ENCODE measurements at places on chromosomes 1 and 21.

- DNase-seq: peak; percentile 54
Measured at GRCh38 chr1:40183055-40183710, 22.0 kb downstream of the RLF start.

DNA sequence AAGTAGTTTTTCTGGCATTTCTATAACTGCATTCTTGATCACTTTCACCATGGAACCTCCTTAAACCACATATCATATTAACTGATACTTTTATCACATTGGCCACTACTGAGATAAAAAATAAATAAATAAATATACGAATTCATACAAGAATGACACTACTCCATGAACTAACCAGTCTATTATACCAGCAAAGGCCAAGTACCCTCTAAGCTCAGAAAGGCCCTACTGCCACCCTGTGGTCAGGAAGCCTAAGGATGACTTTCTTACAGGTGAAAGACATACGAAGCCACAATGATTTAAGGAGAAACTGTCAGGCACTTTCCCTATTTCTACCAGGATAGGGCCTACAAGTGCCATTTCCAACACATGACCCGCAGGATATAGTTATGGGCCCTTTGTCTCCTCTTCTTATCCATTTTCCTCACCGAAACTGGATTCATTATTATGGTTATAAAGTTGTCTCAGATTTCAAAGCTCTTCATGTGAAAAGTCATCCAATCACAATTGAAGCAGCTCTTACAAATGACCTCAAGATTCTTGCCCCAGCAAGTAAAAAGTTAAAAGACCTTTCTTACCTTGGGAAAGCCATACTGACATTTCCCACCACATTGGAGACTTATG, 23.9 kb downstream of the DNAJC8 start:
- peak; percentile 61 for DNase-seq

- no peak for DNase-seq
Measured at GRCh38 chr1:20279509-20279908, 11.2 kb upstream of the VWA5B1 start.

- no peak for DNase-seq
Measured at GRCh38 chr21:37372951-37373350, 6.4 kb downstream of the DYRK1A start.

GRCh38 chr1:229920683-229921082, 146.4 kb upstream of the GALNT2 start:
- no peak for DNase-seq

DNA sequence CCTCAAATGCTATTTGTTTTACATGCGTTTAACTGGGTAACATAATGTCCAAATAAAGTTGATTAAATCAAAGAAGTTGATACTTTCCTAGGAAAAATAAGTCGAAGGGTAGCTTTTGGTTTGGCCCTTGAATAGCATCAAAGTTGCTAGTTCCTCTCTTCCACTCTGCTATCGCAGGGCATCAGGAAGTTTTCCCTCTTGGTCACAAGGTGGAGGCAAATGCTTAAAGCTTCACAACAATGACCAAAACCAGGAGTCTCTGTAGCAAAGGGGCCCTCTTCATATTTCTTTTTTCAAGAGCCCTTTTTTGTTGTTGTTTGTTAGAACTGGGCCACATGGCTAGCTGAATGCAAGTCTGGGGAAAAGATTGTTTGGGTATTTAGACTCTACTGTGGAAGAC, 668.4 kb downstream of the KCNT2 start:
- DNase-seq: no peak

DNA sequence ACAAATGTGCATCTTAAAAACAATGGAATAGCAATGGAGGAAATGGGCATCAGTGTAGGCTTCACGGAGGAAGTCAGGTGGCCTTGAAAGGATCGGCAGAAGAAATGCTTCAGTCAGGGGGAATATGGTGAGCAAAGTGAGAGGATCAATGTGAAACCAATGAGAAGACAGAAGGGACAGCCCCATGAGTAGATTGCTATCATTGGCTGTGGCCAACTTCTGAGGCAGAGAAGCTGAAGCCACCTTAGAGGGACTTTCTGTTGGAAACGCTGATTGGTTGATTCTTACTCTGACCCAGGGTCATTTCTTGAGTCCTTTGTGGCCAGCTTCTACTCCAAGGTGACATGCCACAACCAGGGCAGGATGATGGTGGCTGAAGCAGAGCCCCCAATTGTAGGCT, 130.7 kb upstream of the ZNF648 start:
- no peak for DNase-seq

DNA sequence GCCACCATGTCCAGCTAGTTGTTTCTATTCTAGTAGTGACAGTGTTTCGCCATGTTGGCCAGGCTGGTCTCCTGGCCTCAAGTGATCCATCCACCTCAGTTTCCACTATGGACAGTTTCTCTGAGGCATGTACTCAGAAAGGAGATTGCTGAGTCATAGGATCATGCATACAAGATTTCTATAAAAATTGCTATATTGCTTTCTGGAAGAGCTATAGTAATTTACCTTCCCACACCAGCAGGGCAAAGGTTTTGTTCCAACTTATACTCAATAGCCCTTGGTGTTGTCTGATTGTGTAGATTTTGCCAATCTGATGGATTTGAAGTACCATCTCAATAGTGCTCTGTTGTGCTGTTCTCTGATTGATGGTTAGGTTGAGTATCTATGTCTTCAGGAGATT, 15.6 kb upstream of the ATP1A1 start:
- DNase-seq: no peak

GRCh38 chr1:203033287-203033686, 7.0 kb downstream of the PPFIA4 start:
- no peak for DNase-seq

DNA sequence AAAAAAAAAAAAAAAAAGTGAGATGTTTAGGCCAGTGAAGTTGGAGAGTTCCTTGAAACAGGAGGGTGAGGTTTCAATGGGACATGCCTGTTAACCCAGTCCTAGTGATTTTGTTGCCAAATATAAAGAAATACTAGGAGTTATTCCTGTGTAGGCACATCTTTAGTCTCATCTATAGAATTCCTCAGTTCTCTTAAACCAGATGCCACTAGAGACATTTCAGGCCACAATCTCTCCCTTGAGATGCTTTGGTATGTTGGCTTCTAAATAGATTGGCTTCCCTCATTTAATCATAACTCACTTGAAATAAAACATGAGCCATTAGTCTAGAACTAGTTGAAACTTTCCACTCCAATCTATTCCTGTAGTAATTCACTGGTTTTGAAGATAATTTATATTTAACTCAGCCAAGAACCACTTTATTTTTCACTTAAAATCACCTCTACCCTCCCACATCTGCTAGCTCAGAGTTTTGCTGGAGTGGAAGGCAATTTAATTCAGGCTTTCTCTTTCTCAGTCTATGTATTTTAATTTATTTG, 29.8 kb downstream of the GPR137B start:
- no peak for DNase-seq

DNA sequence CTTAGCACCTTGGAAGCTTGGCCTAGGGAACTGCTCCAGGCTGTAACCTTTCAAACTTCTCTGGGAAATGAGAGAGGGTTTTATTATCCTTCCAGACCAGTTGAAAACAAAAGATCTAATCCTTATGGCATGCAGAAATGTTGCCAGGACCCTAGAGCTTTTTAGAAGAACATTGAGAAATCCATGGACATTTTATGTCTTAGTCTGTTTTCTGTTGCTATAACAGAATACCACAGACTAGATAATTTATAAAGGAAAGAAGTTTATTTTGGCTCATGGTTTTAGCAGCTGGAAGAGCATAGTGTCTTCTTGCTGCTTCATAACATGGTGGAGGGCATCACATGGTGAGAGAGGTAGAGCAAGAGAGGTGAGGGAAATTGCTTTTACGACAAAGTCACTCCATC, 25.8 kb downstream of the OSBPL9 start:
- DNase-seq: no peak

GRCh38 chr1:99645699-99646531, at the start of gene PALMD:
Gene PALMD (plus strand): TSS chr1:99646113. CDS start chr1:99646318, 205 bp downstream.
- DNase-seq: no peak

DNA sequence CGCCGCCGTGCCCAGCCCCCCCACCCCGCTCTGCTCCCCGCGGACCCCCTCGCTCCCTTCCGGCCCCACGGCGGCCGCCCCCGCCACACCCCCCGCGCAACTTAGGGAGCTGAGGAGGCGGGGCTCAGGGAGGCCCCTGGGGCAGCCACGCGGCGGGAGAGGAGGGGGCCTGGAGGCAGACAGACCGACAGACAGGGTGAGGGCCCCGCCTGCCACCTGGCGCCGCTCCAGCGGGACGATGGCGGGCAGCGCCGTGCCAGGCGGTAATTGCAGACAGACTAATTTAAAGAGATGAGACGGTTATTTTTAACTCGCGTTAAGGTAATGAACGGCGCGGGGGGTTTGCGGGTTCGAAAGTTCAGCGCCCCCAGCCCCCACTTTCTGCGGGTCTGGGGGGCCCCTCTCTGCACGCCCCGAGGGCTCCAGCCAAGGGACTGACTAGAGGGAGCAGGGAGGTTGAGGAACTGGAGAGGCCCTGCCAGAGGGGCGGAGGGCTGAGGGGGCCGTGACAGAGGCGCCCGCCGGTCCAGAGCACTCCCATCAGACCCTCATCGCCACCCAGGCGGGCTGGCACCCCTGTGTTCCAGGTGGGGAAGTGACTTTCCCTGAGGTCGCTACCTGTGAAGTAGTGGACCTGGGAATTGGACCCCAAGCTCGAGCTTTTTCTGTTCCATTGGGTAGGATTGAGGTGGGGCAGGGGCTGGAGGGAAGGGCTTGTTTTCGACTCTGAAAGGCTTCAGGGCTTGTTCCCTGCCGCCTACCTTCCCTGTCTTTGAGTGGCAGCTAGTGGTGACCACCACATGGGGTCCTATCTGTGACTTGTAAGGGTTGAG, 5.4 kb downstream of the FOXO6 start:
- DNase-seq: peak; percentile 76

DNA sequence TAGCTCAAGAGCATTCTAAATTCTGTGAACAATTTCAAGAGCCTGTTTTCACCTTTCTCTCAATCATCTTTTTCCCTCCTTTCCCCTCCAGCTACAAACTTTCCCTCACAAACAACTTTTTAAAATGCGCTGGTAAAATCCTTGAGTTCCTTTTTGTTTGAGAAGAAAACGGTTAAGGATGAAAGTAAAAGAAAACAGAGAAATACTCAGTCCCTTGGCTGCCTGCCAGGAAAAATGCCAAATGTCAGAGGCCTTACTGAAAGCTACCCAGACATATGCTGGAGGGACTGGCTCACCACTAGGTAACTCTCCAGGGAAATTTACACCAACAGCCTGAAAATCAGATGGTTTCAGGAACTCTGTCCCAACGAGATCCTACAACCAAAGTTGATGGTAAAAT, 11.0 kb upstream of the SERBP1 start:
- no peak for DNase-seq

- no peak for DNase-seq
Measured at GRCh38 chr1:84939761-84940160, 46.8 kb upstream of the LPAR3 start.

DNA sequence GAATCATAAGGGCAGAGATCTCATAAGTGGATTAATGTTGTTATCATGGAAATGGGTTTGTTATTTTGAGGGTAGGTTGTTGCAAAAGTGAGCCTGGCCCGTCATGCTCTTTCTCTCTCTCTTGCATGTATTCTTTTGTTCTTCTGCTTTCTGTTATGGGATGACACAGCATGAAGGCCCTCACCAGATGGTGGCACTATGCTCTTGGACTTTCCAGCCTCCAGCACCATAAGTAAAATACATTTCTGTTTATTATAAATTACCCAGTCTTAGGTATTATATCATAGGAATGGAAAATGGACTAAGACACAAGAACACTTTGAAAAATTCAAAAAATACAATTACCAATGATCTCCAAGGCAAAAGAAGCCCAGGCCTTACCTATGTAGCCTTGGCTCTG, 676.1 kb downstream of the PTPRU start:
- peak; percentile 23 for DNase-seq

- DNase-seq: no peak
Measured at GRCh38 chr1:240005997-240006650, 85.6 kb upstream of the FMN2 start.

DNA sequence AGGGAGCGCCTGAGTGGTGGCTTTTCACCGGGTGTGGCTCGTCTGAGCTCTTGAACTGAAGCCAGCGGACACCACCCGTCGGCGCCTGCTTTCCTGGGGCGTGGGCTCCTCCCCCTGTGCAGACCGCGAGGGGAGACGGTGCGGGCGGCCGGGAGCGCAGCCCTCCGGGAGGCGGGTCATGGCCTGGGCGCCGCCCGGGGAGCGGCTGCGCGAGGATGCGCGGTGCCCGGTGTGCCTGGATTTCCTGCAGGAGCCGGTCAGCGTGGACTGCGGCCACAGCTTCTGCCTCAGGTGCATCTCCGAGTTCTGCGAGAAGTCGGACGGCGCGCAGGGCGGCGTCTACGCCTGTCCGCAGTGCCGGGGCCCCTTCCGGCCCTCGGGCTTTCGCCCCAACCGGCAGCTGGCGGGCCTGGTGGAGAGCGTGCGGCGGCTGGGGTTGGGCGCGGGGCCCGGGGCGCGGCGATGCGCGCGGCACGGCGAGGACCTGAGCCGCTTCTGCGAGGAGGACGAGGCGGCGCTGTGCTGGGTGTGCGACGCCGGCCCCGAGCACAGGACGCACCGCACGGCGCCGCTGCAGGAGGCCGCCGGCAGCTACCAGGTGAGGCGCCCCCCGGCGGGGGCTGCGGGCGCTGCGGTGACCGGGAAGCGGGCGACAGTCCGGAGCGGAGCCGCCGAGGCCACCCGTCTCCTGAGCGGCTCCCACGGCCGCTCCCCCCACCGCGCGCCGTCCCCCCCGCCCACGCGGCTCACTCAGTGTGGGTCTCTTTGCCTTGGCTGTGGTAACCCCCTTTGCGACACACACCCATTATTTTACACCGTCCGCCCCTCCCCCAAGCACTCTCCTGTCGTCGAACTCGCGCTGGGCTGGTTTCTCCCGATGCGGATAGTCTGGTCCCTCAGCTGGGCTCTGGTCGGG, at the start of gene TRIM58:
Gene TRIM58, plus strand, starts transcription at position 119 of the 916 bp plus-strand sequence. Its CDS starts 60 bp downstream, at position 179.
- no peak for DNase-seq

DNA sequence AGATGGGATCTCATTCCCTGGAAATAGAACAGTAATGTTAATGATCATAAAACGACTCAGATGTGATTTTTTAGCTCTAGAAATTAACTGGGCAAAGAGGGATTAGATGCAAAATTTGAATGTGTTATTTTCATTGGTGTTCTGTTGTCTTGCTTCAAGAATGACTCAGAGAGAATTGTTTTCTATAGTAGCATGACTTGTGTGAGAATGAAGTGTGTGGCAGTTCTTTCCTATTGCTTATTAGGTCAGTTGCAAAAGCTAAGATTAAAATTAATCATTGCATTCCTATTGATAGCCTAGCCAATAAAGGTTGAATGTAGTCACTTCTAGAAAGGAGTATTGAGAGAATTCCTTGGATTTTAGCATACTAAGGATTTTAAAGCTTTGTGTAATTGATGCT, 22.9 kb downstream of the SPEN start:
- no peak for DNase-seq

- no peak for DNase-seq
Measured at GRCh38 chr1:43381612-43382011, 8.0 kb downstream of the MED8 start.

Measured in NCI-H1092 treated with DMSO at 0.1 percent for 48 hours (cell line).